ENCODE measurements at places on chromosomes 11 and 22.
A peak's percentile ranks its signal among the peaks of the same experiment; 100 is the strongest.

DNA sequence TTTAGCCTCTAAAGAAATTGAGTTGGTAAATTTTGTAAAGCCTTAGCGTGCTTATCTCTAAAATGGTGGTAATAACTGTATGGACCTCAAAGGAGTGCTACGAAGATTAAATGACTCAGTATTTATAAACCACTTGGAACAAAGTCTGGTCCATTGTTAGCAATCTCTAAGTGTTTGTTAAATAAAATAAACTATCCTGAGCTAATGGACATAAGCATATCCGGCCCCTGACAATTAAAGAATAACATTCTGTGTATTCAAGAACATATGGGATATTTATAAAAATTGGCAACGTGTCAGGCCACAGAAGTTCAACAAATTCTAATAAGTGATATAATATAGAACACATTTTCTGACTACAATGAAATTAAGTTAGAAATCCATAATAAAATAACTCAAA lies 71.0 kb downstream of the MYEOV start:
- DNase-seq, result no peak

GRCh38 chr11:89267660-89268302 lies 90.1 kb downstream of the TYR start:
- no peak for DNase-seq

GRCh38 chr22:35746946-35747703 lies 29.5 kb downstream of the APOL5 start:
- DNase-seq, result no peak

- peak; percentile 67 for DNase-seq
Observed at GRCh38 chr11:57345555-57346211, 7.5 kb downstream of the P2RX3 start.

GRCh38 chr11:7545611-7546010 lies 31.8 kb downstream of the PPFIBP2 start:
- no peak for DNase-seq

GRCh38 chr11:74462009-74462408 lies 5.3 kb downstream of the KCNE3 start:
- DNase-seq, result no peak

DNA sequence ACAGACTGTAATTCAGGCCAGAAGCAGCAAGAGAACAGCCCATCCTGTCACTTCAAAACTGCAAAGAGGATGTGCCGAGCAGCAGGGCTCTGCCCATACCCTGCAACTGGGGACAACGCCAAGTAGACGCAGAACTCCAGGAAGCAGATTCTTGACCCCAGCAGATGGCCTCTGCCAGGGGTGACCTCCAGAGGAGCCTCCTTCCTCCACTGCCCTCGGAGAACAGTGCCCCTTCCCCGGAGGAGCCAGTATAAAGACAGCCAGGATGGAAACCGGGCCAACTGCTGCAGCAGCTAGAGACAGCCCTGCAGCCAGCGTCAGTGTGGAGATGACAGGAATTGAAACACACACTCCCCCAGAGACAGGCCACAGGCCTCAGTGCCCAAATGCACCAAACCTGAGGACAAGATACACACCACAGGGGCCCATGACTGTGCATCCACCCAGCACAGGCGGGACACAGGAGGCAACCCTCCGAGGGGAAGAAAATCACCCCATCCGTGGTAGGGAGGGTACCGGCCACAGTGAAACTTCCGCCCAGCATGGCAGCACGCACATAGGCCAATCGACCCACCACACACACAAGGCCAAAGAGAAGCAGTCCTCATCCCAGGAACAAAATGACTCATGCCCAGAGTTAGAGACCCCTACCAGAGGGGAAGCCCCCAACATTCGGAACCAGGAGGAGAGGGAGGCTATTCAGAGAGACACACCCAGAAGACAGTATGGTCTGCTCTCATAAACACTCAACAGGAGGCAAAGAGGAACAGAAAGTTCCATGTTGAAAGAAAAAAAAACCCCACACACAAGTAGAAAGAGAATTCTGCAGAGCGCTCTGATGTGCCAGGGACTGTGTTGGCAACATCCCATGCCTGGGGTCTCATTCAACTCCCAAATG lies 5.6 kb downstream of the AHNAK start:
- no peak for DNase-seq

GRCh38 chr22:40285513-40285912 lies 60.8 kb upstream of the ADSL start:
- DNase-seq, result no peak

GRCh38 chr22:20249797-20250354 lies 18.2 kb downstream of the RTN4R start:
- no peak for DNase-seq

- DNase-seq, result no peak
Observed at GRCh38 chr11:73446766-73447165, 70.6 kb downstream of the RELT start.

DNA sequence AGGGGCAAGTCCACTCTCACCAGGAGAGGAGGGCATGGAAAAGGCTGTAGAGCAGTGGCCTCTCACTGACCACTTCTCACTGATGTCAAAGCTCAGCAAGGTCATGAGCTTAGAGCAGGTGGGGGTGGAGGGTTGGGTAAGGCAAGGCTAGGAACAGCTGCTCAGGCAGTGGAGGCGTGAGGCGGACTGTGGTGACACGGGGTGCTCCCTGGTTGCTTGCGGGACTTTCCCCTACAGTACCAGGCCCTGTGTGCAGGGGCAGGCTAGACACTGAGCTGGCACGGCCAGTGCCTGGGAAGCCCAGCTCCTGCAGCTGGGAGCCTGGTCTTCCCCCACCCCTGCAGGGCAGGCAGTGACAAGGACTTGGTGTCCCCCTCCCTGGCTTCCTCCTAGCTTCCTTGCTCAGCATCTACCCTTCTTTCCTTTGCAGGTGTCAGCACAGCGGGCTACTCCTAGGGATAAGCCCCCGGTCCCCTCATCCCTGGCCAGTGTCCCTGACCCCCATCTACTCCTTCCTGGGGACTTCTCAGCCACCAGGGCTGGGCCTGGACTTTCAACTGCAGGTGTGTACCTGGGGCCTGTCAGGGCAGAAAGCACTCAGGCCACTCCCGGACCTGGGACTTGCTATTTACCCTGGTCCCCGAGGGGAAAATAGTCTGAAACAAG lies 45.6 kb downstream of the PISD start:
- peak; percentile 53 for DNase-seq

- no peak for DNase-seq
Observed at GRCh38 chr22:26740253-26740652, 82.9 kb downstream of the MIAT start.

DNA sequence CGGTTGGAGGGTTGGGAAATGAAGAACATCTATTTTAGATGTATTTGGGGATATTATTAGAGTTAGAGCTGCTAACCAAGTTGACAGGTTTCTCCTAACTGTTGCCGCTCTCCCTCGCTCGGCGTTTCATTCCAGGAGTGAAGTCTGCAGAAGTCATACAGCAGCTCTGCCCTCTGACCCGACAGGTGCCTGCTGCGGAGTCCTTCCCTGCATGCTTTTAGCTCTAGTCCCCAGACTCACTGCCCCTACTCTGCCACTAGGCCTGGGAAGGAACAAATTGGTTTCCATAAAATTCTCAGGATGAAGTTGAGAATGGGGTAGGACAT lies 124.9 kb downstream of the DBX1 start:
- no peak for DNase-seq

- no peak for DNase-seq
Observed at GRCh38 chr11:125494561-125494960, 1.5 kb downstream of the FEZ1 start.

DNA sequence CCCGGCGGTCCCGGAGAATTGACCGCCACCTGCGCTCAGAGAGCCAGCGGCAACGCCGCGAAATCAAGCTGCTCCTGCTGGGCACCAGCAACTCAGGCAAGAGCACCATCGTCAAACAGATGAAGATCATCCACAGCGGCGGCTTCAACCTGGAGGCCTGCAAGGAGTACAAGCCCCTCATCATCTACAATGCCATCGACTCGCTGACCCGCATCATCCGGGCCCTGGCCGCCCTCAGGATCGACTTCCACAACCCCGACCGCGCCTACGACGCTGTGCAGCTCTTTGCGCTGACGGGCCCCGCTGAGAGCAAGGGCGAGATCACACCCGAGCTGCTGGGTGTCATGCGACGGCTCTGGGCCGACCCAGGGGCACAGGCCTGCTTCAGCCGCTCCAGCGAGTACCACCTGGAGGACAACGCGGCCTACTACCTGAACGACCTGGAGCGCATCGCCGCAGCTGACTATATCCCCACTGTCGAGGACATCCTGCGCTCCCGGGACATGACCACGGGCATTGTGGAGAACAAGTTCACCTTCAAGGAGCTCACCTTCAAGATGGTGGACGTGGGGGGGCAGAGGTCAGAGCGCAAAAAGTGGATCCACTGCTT lies 25.5 kb downstream of the GNAZ start:
- no peak for DNase-seq

DNA sequence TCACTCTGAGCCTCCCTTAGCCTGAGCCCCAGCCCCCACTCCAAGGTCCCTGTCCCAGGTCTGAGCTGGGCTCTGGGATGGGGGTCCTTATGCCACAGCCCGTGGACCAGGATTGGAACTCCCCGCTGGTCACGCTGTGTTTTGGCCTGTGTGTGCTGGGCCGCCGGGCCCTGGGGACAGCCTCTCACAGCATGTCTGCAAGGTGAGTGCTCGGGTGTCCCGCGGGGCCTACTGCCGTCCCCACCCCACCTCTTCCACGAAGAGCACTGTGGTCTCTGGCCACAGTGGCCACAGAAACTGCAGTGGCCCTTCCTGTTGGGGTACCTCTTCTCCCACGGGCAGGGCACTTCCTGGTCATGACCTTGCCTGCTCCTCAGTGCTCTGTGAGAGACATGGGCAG lies 3.5 kb upstream of the SIPA1 start:
- no peak for DNase-seq

- DNase-seq, result no peak
Observed at GRCh38 chr11:17597770-17598169, 50.7 kb downstream of the OTOG start.

- peak; percentile 6 for DNase-seq
Observed at GRCh38 chr11:95641495-95641894, 148.1 kb downstream of the FAM76B start.

DNA sequence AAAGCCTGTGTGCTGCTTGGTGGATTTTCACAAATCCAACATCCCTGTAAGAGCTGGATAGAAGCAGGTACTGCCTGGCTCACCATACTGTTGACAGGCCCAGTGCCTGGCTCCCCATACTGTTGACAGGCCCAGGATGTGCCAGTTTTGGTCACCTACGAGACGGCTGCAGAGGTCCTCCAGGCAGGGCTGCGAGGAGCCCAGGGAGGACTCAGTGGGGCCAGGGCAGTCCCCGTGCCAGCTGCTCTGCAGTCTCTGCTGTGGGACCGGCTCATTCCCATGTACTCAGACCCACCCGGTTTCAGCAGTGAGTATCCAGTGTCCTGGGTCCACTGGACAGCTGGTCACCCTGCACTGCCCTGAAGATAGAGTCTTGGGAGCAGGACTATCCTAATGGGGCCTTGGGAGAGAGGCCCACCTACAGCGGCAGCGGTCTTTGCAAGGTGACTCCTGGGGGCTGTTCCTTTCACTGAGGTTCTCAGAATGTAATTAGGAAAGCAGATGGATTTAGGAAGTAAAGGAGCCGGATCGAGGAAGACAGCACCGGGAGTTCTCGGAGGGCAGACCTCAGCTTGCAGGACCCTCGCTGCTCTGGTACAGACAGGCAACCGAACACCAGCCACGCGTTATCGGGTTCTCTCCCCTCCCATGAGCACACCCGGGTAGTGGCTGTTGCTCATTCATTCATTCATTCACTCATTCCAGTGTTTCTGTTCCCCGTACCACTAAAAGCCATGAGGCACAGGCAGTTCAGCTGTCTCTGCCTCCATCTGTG lies 106.1 kb downstream of the CTTN start:
- DNase-seq, result no peak

DNA sequence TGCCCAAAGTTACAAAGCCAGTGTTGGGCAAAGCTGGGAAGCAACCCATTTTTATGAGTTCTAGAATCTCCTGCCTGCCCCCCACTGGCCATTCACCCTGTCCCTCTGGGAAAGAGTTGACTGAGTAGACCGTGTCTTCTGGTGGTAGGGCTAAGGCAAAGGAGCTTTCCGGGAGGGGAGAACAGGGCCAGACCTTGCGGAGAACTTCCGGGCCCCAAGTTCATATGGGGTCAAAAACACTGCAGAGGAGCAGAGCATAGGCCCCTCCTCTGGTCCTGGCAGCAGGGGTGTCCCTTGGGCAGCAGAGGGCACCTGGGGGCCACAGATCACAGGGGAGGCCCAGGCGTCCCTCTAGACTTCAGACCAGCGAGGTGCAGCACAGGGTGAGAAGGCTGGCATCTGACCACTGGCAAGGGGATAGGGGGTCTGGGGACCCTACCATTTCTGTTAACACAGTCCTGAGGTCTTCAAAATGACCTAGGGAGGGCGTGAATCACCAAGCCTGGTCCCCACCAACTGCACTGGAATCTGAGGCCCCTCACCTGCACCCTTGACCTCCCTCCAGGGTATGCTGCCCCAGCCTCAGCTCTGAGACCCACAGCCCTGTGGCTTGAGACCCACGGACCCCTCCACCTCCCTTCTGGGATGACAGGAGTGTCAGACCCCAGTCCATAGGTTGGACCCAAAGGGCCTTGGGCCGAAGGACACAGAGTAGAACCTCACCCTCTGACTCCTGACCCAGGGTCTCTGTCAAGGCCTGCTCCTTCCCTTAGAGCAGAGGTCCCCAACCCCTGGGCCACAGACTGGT lies 1.3 kb upstream of the ARAP1 start:
- DNase-seq, result no peak

DNA sequence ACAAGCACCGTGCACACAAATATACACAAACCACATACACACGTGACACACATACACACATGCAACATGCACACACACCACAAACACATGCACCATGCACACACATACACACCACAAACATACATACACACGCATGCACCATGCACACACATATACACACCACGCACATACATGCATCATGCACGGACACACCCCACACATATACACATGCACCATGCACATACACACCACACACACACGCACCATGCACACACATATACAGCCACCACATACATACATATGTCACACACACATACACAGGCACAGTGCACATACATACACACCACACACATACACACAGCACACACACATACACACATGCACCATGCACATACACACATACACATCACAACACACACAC lies 12.7 kb upstream of the B4GALNT4 start:
- no peak for DNase-seq

DNA sequence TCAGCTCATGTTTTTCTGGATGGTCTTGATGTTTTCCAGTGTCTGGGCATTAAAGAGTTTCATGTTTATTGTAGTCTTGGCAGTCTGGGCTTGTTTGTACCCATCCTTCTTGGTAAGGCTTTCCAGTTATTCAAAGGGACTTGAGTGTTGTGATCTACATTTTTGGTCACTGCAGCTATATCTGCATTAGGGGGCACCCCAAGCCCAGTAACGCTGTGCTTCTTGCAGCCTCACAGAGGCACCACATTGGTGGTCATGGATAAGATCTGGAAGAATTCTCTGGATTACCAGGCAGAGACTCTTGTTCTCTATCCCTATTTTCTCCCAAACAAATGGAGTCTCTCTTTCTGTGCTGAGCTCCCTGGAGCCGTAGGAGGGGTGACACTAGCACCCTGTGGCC lies 451.5 kb upstream of the FAT3 start:
- DNase-seq, result no peak

DNA sequence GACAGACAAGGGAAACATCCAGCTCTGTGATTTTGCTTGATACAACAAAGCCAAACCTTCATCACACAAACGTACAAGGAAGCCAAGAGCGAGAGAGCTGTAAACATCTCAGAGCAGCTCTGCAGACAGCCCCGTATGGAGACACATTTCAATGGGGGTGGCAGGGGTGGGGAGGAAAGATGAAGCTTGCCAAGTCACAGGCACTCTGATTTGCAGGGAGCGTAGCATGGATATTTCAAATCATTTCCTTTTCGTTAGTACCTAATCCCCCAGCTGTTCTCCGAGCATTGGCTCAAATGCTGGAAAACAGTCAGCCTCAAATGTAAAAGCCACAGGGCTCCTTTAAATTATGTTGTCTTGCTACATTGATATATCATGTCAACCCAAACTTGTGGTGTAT lies 458.9 kb upstream of the CADM1 start:
- no peak for DNase-seq
